ENCODE measurements at places on chromosomes 5 and 9.

- no peak for DNase-seq
Observed at GRCh38 chr9:130890870-130891687, 5.5 kb downstream of the QRFP start.

DNA sequence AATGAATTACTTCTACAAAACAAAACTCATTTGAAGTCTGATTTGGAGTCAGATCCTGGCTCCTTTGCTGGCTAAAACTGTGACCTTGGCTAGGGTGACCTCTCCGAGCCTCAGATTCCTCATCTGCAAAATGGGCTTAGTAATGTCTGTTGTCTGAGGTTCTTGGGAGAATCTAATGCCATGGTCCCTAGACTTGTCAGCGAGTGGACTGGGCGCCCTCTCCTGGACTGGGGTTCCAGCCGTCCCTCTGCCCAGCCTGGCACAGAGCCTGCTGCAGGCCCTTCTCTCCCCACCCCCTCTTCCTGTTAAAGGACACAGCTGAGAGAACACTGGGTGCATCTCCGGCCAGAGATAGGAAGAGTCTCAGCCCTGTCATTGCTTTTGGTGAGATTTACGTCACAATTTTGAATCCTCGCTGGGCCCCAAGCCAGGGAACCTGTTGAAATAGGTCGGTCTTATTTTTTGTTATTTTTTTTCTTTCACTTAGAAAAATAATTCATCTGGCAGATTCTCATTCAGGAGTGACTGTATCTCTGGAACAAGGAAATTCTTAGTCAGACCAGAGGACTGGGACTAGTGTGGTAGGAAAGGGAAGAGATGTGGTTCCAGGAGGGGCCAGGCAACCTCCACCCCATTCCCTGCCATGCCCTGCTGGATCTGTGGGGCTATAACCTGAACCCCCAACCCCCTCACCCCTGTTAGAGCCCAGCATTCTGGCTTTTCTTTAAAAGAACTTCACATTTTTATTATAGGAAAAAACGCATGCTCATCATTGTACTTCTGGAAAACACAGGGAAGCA, 48.2 kb upstream of the RPL26L1 start:
- DNase-seq, result no peak

- DNase-seq, result no peak
Observed at GRCh38 chr5:89313804-89314588, 431.0 kb upstream of the MEF2C start.

DNA sequence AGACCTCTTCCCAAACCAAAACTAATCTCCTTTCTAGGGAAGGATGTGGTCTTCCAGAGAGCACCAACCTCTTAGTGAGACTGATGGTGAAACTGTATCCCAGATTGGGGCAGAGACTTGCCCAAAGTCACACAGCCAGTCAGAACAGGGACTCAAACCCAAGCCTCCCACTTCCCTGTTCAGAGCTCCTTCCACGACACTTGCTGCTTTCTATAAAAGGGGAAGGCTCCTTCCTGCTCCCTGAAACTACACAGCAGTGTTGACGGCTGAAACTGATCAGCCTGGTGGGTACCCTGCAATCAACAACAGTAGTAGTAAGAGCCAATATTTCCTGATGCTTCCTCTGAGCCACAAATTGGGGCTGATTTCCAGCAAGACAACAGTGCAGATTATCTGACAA, 1.5 kb downstream of the TOR2A start:
- no peak for DNase-seq

DNA sequence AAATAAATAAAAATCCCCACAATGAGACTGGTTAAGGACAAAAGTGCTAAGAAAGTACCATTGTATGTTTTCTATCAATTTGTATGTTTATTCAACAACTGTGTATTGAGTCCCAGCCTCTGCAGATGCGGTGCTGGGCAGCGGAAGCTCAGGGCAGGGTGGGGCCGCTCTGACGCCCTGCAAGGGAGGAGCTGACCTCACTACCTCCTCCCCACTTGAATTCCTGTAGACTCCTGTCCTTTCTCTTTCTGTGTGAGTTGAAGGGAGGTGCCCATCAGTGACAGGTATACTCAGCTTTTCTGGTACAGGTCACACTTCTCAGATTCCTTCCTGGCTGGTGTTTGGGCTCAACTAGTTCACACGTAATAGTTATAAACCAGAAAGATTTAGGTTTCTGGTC, 27.0 kb downstream of the ANGPTL2 start:
- no peak for DNase-seq

GRCh38 chr5:101838435-101838834, 457.6 kb downstream of the SLCO4C1 start:
- DNase-seq, result no peak

Data from activated gamma-delta T cell (primary cell).